ENCODE measurements at places on chromosomes 1 and 21.

DNA sequence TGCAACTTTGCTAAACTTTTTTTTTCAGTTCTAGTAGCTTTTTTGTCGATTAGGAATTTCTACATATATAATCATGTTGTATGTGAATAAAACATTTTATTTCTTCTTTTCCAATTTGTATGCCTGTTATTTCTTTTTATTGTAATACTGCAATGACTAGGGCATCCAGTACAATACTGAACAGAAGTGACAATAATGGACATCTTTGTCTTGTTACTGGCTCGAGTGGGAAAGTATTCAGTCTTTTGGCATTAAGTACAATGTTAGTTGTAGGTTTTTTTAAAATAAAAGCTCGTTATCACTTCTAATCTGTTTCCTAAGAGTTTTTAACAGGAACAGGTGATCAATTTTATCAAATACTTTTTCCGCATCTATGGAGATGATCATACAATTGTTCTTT lies 9.8 kb downstream of the STPG1 start:
- no peak for DNase-seq

GRCh38 chr1:5221451-5221850 lies 567.0 kb downstream of the AJAP1 start:
- DNase-seq, result no peak

DNA sequence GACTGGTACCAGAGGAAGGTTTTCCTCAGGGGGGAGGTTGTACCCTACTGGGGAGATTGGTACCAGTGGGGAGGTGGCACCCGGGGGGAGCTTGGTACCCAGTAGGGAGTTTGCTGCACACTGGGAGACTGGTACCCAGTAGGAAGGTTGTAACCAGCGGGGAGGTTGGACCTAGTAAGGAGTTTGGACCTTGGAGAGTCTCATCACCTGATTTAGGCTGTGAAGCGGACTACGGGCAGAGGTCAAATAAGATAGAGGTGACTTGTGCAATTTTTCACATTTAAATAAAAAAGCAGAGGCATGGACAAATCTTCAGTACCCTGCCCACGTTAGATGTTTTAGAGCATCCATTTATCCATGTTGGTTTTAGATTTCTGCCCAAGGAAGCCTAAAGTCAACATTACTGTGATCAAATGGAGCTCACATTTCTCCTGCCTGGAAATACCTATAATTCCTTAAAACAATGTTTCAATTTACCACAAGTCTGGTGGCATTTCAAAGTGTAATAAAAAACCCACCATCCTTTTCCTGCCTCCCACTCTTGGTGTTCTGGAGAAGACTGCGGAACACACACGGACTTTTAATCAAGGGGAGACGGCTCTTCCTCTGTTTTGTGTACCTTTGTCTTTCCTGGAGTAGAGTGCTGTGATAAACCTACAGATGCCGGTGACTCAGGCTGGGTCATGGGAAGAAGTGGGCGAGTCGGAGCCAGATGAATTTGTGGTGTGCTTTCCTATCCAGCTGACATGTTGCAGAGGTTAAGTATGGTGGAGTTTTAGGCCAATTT lies 36.2 kb upstream of the MRPS6 start:
- DNase-seq, result no peak

GRCh38 chr1:173193639-173194038 lies 13.5 kb downstream of the TNFSF4 start:
- no peak for DNase-seq

- no peak for DNase-seq
Measured at GRCh38 chr1:178057912-178058534, 35.9 kb upstream of the RASAL2 start.
